Activated CD4-positive, alpha-beta T cell treated with anti-CD3 and anti-CD28 coated beads, Interleukin-2, amount 10 ng/mL, durations not matched to agents 24 days and 14 days (primary cell): ENCODE measurements at places on chromosomes 5 and 9. TPM values are rescaled to one million over a fixed set of nuclear protein-coding genes. Genes with fewer than 3 reads are reported as not detected.

DNA sequence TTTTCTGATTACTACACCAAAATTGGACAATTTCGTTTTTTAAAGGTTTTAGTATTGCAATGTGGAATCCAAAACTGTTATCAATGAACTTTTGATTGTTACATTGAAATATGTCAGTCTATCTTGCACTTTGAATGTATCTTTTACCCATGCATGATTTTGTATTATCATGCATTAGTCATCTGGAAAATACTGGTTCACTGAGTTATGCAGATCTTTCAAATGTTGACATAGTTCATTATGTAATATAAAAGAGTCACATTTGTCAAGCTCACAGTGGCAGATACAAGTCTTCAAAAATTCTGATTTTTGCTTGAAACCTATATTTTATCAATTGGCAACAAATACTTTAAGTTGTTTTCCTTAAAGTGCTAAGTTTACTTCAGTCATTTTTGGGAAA is 85.2 kb downstream of the NR3C1 start:
- no peak for DNase-seq

- DNase-seq, result no peak
These were observed 492 bp upstream of the FAM169A start for GRCh38 chr5:74866596-74867162.

- DNase-seq, result no peak
These were observed 9.4 kb upstream of the FGFR4 start for GRCh38 chr5:177077335-177077734.

- DNase-seq, result no peak
These were observed 284.1 kb downstream of the CTNND2 start for GRCh38 chr5:11620172-11620571.

DNA sequence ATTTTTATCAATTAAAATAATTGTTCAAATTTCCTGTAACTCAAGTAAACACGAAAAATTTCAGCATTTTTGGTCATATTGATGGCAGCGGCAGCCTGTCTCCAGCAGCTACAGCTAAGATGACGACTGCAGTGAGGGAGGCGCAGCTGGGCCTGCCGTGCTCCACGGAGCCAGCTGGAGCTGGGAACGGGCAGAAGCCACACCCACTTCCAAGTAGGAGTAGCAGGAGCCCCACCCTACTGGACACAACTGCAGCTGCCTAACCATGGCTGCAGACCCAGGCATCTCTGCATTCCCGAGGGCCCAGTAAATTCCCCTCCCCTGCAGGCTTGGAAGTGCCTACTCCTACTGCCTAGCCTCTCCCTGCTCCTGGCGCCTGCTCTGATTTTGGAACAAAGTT is 2031.7 kb downstream of the EFNA5 start:
- no peak for DNase-seq

- DNase-seq, result no peak
These were observed 4.4 kb downstream of the ST8SIA4 start for GRCh38 chr5:100898504-100899346.

DNA sequence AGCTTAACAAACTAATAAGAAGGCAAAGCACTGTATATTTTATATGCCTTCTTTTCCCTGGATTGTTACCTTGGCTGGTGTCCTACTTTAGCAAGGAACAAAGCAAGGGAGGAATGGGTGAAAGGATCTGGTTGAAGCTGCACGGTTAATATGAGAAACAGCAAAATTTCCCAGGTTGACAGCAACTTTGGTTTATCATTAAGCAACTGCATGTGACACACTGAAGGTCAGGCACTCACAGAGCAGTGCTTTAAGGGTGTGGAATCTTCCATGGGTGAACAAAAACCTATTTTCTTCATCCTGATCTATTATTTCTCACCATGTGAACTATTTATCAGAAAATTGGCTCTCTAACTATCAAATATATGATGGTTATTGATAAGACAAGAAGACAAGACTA is 109.0 kb upstream of the ATP10B start:
- no peak for DNase-seq

DNA sequence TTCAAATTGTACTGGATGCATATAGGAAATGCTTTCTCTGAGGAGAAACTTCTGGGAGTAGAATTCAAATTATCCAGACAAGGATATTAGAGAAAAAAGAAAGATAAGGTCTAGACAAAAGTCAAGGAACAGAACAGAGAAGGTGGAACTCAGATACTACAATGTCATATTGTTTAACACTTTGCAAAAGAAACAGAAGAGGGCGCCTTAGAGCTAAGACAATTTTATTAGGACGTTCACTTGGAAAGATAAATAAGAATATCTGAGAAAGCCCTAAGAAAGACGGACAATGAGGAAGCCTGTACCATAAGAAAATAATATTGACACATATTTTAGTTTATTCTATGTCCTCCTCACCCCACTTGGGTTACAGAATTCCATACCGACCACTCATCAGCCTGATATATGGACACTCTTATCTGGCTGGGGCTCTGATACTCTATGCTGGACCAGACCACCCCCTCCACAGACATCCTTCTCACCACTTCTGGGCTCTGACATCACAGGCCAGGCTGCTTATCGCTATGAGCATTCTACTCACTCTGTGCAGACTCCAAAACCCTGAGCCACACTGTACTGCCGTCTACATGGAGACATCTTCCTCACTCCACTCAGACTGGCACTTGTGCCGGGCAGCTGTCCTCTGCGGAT is 9.1 kb upstream of the AK3 start:
- peak; percentile 65 for DNase-seq

Gene SPRY4
- 1.4 and 1.5 TPM in 2 replicates for total RNA-seq

Gene SPINK13
- not detected in 2 replicates for total RNA-seq
